ENCODE measurements at places on chromosomes 1 and 21.

- no peak for DNase-seq
These were observed 219.3 kb upstream of the FGGY start for GRCh38 chr1:59077466-59078069.

DNA sequence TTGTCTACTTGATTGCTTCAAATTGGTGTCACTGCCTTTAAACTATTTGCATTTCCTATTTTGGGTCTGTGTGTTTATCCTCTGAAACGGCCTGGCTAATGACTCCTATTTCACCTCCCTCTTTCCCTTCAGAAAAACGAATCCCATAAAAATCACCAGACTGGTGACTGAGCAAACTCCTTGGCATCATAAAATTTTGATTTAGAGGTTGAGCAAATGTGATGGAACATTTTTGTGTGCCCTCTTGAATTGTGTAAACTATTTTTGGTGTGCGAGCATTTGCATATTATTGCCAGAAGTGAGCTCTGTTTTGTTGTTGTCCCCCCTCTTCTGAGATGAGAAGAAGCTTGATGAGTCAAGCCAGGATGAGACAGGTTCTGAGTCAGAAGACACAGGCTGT is 316.1 kb downstream of the AJAP1 start:
- DNase-seq: no peak

DNA sequence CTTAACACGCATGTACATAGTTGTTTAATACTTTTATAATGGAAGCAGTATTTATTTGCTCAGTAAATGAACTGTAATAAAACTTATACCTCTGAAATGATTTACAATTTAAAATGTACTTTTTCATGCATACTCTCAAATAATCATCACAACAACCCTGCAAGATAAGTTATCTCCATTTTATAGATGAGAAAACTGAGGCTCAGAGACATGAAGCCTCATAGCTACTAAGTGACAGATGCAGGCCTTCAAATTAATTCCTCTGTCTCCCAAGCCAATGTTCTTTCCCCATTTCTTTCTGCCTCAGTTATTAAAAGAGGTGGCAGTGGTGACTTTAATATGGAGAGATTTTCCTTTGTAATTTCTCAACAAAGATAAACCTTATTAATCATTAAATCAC is 19.6 kb upstream of the CLCA1 start:
- no peak for DNase-seq

DNA sequence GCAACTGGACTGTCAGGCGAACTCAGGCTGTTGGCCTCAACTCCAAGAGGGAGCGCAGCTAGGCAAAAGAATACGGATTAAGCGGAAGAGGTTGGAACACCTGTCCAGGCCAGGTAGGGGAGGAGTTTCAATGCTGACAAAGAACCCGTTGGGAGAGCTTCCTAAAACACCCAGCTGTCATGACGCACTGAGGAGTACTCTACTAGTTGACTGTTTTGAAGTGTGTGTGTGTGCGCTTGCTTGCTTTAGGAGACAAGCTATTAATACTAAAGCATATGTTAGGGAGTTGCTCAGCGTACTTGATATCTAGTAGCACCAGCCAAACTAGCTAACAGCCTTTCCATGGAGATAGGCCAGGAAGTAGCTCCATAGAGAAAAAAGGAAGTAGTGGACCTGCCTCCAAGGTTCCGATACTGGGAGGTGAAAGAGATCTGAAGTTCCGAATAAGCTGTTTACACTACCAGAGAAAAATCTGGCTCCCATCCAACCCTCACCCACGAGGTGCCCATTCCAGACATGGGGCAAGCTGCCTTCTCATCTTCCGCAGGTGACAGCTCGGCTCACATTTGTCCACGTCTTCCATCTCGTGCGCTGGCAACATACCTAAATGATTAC is 974 bp upstream of the FNBP1L start:
- DNase-seq: no peak

All from thoracic aorta (tissue), 2 donors.